ENCODE measurements at places on chromosomes 6 and 20.

DNA sequence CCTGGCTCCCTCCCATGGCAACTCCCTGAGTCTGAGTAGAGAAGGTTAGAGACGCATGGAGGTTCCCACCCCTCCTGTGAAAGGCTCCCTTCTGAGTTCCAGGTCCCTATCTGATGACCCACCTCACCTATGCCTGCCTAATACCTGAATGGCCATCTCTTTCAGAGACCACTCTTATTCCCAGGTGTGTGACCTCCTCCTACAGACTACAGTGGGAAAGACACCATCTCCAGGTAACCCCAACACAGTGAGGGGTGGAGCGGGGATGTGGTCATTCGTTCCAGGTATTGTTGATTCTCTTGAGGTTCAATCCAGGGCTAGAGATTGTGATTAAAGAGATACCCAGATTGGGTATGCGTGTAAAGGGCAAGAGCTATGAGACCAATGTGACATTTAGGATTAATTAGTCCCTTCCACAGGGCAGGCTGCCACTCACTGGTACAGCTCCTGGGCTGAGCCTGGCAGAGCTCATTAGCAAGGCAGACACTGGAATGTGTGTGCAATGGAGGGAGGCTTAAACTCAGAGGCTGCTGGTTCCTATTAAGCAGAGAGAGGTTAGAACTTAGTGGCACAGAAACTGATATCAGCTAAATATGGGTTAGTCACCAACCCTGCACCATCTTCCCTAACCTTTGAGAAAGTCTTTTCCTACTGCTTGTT is 46.5 kb upstream of the IER3 start:
- DNase-seq = no peak

DNA sequence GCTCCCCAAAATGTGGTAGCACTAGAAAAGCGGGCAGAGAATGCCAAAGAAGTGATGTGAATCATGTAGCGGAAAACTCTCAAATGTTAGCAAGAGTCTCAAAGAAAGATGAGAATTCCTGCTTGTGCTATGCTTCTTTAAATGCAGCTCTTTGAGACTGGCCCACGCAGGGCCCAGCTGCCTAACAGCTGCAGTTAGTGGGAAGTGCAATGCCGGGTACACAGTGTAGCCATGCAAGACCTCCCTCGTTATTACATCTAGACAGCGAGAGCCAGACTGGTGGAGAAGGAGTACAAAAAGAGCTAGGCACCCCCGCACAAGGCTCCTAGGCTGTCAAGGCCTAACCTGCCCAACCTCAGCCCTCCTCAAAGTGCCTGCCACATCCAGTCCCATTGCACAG is 201.7 kb upstream of the PRDM1 start:
- no peak for DNase-seq

DNA sequence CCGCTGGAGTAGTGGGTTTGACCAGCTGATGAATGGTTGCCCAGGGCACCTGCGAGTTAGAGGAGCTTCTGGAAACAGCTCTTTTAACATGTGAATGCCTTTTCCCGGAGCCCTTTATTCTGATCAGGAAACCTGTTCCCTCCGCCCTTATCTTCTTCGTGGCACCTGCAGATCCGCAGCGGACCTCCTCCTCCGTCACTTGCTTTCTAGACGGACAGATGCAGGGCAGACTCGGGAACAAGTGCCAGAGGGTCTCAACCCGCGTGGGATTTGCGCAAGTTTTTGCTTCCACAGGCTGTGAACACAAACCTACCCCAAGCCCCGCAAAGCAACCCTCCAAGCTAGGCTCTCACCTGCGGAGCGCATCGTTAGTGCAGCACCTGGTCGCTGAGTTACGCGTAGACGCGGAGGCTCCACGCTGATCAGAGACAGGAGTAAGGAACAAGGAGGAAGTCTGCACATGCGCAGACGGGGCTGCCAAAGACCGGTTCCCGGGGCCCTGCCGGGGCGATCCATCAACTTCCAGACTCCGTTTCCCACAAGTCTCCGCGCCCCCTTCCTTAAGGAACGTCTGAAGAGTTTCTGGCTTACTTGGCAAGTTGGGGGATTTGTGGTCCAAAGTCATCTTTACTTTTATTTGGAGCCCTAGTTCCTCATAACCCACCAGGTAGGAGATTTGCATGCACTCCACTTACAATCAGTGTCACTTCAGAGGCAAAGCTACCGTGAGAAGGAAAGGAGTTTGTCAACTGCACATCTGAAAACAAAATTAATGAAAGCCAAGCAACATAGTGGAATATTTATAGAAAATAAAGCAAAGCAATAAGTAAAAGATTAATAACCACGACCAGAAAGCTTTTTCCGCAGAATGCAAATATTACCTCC is 52.7 kb upstream of the ELMO2 start:
- no peak for DNase-seq

GRCh38 chr6:21593927-21594415 is 420 bp downstream of the SOX4 start:
- DNase-seq = peak; percentile 86

DNA sequence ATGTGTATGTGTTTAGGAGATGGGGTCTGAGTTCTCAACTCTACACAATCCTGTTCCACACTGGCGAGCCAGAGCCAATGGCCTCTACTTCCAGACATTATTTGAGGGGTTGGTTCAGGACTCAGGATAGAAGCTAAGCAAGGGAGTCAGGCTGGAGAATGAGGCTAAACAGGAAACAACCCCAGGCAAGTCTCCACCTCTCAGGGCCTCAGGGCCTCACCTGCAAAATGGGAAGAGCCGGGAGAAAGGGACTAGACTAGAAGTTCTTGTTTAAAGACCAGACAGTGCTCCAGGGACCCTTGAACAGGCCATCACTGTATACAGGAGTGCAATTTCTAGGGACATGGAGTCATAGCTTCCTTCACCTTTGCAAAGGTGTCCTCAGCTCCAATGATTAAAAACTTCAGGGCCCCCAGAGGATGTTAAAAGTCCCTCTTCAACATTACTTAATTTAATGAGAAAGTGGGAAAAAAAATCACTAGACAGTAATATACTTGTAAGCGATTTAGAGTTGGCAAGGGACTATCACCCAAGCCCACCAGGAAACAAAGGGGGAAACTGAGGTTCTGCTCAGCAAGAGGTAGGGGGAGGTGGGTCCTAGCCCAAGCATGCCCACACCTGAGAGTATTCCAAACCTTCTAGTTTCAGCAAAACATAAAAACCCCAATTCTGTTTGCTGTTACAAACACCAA is 41.7 kb downstream of the ZMYND8 start:
- no peak for DNase-seq

DNA sequence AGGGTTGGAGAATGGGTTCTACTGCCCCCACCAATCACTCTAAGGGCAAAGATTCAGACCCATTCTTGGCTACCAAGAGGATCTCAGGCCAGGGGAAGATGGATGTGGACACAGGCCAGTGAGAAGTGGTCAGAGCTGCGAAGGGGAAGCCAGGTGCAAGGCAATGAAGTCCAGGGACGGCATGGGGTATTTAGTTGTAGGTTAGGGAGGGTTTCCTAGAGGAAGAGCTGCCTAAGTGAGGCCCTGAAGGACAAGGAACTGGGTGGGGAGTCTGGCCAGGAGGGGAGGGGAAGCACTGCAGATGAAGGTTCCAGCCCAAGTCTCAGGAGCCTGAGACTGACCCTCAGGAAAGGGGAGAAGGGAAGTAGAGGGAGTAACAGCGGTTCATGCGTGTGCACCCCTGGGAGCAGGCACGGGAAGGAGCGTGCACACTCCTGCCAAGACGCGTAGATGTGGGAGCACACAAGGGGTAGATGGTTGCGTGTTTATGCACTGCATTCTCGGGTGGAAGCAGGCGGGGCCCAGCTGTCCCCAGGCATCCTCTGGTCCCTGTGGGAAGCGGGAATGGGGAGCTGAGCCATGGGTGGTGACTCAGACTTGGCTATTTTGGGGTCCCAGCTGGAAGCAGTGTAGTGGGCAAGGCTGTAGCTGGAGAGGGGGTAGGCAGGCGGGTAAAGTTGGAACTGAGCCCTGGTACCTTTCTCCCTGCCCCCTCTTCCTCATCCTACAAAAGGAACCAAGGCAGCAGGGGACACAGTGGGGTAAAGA is 3.3 kb downstream of the ACTL10 start:
- no peak for DNase-seq
